ENCODE measurements at places on chromosomes 5 and 9.

DNA sequence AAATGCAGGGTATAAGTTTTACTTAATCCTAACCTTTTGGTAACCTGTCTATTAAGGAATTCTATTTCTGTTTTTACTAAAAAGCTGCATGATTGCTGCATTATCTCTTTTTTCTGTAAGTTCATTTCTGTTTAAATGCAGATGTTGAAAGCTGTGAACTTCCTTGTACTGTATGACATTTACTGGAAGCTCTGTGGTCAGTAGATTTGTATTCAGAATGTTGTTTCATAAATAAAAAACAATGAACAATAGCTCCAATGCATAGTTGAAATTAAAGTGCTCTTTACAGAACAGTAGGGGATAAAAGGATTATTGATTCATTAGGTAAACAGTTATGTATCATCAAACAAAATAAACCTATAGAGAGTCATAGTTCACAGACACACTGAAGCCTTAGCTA lies 46.5 kb upstream of the FKTN start:
- DNase-seq = no peak

- no peak for DNase-seq
Measured at GRCh38 chr5:114174837-114175236, 187.0 kb upstream of the KCNN2 start.

DNA sequence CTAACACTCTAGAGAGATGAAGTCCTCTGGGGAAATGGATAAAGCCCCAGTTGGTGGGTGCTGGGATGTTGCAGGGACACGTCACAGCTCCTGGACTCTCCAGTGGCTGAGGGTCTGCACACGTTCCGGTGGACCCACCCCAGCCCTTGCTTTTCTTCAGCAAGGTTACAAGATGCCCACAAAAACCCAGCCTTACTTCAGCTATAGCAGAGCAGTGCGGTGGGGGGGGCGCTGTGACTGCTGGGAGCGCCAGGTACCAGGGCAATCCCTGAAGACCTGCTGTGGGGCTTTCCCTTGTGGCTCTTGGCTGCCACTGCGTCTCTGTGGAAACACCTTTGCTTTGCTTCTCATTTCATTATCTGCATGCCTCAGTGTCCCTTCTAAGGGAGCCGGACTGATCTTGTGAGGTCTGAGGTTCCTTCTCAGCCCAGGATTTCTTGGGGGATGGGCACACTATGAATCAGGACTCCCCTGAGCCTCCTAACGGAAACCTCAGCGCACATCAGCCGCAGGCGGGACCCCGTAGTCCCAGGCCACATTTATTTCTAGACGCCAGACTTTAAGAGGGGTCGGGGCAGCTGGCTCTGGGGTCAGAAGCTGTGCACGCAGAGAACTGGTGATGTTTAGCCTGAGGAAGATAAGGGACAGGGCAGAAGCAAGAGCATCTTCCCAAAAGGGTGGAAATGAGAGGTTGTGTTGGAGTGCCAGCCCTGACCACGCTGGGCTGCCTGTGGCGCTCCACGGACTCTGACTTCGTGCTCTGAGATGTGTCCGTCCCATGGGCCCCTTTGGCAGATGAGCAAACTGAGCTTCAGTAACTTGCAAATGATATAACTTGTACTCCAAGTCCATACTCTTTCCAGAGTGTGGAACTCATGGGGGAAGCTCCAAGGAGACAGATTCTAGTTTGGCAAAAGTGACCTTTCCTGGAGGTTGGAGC lies 106.8 kb downstream of the WNK2 start:
- DNase-seq = no peak

DNA sequence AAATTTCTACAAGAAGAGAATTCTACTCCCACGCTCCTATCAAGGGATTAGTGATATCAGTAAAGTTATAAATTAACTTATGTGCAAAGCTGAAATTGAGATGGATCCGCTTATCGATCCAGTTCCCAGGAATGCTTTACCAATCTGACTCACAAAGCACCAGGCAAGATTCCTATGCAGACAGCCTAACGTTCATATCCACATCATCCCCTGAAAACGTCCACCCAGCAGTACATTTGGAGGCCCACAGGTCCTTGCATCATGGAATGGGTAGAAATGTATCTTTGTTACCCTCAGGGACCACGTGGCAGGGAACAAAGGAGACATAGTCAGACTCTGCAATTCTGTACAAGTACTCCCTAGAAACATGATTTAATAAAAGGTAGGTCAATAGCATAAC lies 147.4 kb downstream of the ESM1 start:
- no peak for DNase-seq

GRCh38 chr5:61809651-61810050 lies 477.6 kb downstream of the ZSWIM6 start:
- no peak for DNase-seq

Data from nephron progenitor cell (in vitro differentiated cells).